ENCODE measurements at places on chromosomes 6 and 20.

- DNase-seq = no peak
Observed at GRCh38 chr6:51300510-51300909, 481.8 kb downstream of the TFAP2B start.

DNA sequence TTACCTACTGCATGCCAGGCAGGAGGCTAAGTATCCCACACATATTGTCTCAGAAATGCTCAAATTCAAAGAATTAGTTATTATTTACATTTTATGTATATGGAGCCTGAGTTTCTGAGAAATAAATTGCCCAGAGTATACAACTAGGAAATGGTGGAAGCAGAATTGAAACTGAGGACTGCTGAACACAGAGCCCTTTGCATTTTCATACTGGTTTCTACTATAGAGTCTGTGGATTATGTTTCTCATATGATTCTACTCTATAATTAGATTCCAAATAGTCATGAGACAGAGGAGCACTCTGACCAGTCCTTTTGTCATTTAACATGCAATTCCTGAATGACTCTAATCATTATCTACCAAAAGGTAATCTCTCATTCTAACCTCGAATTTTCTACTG, 254.3 kb downstream of the LMBRD1 start:
- no peak for DNase-seq

GRCh38 chr20:1391640-1392442, 1.0 kb downstream of the FKBP1A start:
- no peak for DNase-seq

GRCh38 chr20:61844621-61845020, 221.1 kb downstream of the TAF4 start:
- DNase-seq = no peak

DNA sequence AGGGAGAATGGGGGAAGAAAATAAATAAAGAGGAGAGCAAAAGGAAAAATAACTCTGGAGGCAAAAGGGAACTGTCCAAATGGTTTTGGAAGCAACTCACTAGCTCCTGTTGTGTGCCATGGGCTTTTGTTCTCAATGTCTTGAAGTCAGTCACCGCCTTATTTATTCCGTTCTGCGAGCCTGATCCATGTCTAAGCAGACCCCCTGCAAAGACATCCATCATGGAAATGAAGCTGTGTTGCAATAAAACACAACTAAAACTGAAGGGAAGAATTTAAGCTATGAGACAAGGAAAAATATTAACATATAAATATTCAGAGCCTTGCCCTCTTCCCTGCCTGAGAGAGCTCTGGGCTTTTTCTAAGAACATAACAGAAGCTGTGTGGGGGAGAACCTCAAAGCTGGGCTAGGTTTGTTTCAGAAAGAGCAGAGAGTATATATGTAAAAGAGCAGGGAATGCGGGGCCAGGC, 373.2 kb upstream of the CNR1 start:
- DNase-seq = no peak

GRCh38 chr6:44666324-44666723, 278.8 kb downstream of the CDC5L start:
- DNase-seq = no peak

GRCh38 chr6:42978487-42978838, 518 bp downstream of the PEX6 start:
- DNase-seq = no peak

GRCh38 chr6:38678178-38678760, 24.7 kb downstream of the GLO1 start:
- no peak for DNase-seq

- no peak for DNase-seq
Observed at GRCh38 chr20:46438156-46438750, 31.8 kb upstream of the ELMO2 start.

GRCh38 chr20:31605902-31606803, 1.1 kb downstream of the ID1 start:
- DNase-seq = no peak

- no peak for DNase-seq
Observed at GRCh38 chr20:59273739-59274357, 26.6 kb upstream of the EDN3 start.

DNA sequence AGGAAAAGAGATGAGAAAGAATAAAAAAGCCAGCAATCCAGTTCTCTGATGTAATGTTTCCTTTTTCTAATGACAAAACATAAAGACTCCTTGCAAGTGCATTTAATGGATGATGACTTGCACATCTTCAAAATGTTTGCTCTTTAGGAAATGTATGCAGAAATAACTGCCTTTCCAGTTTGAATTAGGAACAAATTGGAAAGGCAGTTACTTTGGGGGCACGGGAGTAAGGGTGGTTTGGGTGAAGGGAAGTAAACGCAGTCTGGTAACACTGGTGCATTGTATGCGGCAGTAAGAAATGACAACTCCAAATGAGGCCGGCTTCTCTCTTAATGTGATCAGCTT, 57.6 kb upstream of the REV3L start:
- DNase-seq = no peak

DNA sequence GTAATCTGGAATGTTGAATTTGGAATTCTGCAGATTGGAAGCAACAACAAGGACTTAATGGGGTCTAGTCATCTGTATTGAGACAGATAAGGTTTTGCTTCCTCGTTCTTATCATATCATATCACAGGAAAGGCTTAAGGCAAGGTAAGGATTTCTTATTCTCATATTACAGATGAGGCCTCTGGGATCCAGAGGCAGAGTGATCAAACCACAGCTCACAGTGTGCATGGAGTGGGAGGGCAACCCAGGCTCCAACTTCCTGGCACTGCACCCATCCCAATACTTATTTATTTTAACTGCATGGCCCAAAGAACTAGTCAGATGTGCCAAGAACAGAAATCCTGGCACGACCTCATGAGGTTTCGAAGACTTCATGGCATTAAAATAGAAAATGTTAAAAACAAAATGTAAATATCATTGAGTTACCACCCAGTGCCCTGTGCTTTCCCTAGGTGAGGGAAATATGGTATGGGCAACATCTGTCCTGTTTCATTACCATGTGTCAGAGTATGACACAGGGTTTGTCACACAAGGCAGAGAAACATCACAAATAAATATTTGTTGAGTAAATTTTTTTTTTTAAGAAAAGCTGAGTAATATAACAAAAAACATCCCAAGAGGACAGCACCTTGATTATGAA, 191.9 kb downstream of the ISM1 start:
- DNase-seq = no peak

GRCh38 chr6:112021691-112022310, 32.1 kb upstream of the CCN6 start:
- no peak for DNase-seq

GRCh38 chr6:51511081-51511480, 576.3 kb downstream of the PKHD1 start:
- no peak for DNase-seq

GRCh38 chr6:54415517-54415916, 107.3 kb downstream of the TINAG start:
- DNase-seq = no peak

DNA sequence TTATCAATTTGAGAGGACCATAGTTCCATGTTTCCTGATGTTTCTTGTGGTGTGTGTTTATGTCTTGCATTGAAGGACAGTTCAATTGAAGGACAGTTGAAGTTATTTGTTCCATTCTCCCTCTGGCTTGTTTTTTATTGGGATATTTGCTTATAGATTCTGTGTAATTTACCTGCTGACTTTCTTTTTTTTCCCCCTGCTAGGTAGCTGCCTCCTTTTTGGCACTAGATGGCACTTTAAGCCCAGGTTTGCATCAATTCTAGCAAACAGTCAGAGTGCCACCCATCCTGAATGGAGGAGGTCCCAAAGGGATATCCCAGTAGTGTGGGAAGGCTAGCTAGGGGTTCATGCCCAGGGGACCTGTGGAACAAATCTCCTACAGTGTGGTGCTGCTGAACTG, 78.1 kb downstream of the CFAP61 start:
- DNase-seq = no peak

DNA sequence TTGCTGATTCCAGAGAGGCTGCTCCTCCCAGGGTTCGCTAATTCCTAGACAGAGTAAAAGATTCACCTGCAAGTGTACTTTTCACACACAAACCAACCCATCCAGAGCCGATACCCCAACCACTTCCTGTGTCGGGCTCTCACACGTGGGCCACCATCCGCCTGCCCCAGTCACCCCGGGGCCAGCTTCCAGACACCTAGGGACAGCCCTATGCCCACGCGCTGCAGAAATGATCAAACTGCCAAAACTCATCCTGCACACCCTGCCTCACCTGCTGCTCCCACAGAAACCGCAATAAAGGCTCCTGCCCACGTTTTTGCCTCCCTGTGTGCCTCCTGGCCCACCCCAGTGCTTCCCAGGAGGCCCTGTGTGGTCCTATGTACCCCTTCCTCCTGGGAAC, 59.5 kb downstream of the PSMG4 start:
- DNase-seq = no peak

- DNase-seq = no peak
Observed at GRCh38 chr6:28772480-28773381, 151.1 kb downstream of the TRIM27 start.

- DNase-seq = no peak
Observed at GRCh38 chr6:164859816-164860215, 449.6 kb downstream of the C6orf118 start.

DNA sequence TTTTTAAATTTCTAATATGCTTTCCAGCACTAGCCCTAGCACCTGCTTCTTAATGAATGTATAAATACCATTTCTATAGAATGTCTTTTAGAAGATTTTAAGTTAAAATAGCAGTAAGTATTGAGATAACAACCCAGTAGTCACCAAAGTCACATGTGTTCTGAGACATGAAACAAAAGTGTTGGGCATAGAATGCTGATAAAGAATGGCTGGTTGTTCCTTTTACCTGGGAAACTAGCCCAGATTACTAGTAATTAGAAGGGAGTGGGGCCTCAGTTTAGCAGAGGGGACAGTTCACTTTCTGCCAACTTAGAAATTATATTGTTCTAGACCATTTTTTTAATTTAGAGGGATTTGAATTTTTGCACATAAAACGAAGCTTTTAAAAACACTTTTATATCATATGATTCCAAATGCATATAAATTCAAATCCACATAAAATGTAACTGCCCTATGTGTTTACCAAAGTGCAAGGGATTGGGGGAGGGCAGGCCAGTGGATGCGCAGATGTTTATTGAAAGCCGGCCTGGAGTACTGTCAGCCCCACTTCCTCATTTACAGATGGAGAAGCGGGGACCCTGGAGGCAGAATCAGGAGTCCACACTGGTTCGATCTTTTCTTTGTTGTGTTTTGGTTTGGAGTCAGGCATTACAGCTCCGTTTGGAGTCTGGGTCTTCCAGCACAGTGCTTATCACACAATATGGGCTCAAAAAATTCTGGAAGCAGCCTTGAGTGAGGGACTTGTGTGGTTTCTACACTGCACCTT, 139.8 kb downstream of the ZDHHC14 start:
- no peak for DNase-seq

GRCh38 chr20:6740096-6740495, 27.4 kb upstream of the BMP2 start:
- DNase-seq = no peak

- no peak for DNase-seq
Observed at GRCh38 chr6:50936277-50936681, 117.6 kb downstream of the TFAP2B start.

DNA sequence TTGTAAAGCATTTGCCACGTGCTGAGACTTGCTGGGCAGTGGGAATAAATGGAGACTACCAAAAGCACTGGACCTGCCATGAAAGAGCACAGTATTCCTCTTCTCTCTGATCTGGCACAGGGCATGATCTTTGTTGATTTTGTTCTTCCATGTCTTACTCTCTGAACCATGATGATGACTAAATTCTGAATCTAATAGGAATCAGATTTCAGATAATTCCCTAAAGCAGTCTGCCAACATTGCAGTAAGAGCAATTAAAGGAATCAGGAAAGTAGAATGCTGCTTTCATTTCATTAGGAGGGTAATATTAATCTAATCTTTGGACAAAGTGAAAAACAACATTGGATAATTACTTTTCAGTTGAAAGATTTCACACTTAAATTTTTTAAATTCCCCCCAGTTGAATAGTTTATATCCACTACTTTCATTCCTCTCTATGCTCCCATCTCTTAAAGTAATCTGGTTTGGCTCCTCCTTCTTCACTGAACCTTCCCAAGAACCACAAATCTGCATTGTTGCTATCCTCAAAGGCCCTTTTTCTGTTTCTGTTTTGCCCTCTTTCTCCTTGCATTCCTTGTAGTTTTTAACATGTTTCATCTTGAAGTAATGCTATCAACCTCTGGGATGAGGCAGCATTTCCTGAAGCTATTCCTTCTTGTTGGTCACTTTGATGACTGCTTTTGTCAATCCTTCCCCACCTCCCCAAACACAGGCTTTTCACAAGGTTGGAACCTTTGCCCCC, 243.2 kb upstream of the TENT5A start:
- DNase-seq = no peak

GRCh38 chr20:32626859-32627636, 41.9 kb upstream of the NOL4L start:
- no peak for DNase-seq

DNA sequence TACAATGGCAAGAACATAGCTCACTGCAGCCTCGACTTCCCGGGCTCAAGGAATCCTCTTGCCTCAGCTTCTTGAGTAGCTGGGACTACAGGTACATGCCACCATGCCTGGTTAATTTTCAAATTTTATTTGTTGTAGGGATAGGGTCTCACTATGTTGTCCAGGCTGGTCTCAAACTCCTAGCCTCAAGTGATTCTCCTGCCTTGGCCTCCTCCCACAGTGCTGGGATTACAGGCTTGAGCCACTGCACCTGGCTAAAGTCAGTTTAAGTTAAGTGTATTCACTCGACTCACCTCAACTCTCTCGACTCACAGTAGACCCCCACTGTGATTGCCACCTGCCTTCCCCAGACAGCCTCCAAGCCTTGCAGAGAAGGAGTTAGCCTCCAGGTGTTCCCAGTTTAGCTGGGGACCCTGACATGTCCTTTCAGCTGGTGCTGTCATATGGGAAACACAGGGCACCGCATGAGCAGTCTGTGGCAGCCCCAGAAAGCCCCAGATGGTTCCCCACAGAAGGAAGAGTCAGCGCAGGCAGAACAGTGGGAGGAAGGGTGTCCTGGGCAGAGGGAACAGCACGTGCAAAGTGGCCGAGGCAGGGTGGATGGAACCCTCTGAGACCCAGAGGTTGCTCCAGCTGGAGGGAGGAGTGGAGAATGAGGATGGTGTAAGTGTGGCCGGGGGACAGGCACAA, 40.4 kb downstream of the CEBPB start:
- DNase-seq = no peak

GRCh38 chr6:28446818-28447511, 3.7 kb upstream of the ZSCAN23 start:
- no peak for DNase-seq

DNA sequence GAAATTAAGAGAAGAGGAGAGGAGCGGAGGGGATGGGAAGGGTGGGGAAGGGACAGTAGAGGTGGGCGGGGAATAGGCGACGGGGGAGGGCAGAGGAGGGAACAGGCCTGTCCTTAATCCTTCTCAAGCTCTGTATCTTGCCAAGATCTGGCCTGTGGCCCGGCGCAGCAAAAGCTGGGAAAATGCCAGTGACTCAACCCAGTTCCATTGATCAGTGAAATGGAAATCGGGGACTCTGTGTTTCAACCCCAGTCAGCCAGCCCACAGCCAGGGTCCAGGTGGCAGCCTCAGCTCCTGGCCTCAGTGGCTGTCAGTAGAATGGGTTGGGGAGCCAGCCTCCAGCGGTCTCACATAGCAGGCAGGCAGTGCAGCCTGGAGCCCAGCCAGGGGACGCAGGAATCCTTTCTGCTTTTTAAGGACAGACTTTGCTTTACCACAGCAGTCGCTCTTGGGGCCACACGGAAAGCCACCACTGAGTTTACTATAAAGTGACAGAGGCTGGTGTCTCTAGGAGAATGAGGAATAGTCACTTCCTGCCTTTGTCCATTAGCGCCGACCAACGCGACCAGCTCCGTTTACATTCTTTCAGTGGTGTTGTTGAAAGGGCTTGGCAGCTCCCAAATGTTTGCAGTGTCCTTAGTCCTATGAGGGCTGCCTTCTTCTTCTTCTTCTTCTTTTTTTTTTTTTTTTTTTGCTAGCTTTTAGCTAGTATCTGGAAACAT, 128.0 kb downstream of the RIN2 start:
- DNase-seq = no peak
